T-helper 22 cell (primary cell): ENCODE measurements at places on chromosomes 1 and 21.
A peak's percentile ranks its signal among the peaks of the same experiment; 100 is the strongest.

GRCh38 chr1:212218911-212219310, 66.3 kb upstream of the PPP2R5A start:
- no peak for DNase-seq

DNA sequence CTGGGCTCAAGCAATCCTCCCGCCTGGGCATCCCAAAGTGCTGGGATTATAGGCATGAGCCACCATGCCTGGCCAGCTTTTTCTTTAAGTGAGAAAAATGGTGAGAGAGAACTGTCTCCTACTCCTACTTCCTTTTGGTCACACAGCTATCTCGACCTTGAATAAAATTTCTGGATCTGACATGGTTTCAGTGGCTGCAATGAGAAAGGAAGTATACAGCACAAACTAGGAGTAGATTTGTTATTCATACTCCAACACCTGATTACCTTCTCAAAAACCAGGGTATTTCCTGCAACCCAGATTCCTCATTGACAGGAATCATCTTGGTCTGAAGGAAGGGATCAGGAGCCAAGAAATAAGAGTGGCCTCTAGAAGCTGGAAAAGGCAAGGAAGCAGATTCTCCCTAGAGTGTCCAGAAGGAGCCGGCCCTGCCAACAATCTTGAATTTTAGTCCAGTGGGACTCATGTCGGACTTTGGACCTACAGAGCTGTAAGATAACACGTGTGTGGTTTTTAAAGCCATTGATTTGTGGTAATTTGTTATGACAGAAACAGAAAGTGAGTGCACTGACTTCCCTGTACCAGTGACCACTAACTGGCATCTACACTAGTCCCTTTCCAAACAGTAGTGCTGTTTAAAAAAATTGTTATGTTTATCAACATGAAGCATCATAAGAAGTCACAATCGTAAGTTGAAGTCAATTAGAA, 516.6 kb downstream of the SMYD3 start:
- DNase-seq = no peak

DNA sequence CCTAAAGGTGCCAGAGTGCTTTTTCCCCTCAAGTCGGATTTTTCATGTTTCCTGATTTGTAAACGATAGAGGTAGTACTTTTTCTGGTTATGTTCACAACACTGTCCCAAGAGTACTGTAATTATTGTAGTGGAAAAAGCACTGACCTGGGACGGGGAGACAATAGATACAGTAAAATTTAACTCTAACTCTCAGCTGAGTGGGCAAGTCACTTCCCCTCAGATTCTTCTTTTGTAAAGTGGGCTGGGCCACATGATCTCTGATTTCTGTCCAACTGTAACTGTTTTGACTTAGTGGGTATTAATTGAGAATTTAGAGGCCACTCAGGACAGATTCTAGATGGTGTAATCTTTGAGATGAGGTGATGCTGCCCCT, 19.1 kb downstream of the MARCKSL1 start:
- DNase-seq = no peak

DNA sequence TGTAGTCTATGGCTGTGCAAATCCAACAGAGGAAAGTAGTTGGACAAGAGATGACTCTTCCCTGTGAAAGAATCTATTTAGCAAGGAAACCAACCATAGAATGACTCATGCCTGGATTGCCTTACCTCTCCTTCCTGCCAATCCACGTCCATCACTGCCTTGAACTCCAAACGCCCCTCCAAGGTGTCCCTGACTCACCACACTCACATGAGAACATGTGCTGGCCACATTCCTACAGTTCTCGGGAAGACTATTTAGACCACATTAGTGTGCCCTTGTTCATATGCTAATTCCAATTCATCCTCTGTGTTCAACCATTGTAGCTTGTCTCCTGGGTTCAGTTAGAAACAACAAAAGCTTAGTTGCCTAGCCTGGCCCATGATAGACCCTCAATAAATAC, 157.3 kb downstream of the SLC30A10 start:
- DNase-seq = no peak

GRCh38 chr1:116737020-116737854, 17.0 kb upstream of the CD2 start:
- DNase-seq = peak; percentile 58

GRCh38 chr1:244236101-244236500, 185.0 kb downstream of the ZBTB18 start:
- DNase-seq = no peak

GRCh38 chr21:38243732-38244406, 12.9 kb upstream of the KCNJ15 start:
- no peak for DNase-seq

DNA sequence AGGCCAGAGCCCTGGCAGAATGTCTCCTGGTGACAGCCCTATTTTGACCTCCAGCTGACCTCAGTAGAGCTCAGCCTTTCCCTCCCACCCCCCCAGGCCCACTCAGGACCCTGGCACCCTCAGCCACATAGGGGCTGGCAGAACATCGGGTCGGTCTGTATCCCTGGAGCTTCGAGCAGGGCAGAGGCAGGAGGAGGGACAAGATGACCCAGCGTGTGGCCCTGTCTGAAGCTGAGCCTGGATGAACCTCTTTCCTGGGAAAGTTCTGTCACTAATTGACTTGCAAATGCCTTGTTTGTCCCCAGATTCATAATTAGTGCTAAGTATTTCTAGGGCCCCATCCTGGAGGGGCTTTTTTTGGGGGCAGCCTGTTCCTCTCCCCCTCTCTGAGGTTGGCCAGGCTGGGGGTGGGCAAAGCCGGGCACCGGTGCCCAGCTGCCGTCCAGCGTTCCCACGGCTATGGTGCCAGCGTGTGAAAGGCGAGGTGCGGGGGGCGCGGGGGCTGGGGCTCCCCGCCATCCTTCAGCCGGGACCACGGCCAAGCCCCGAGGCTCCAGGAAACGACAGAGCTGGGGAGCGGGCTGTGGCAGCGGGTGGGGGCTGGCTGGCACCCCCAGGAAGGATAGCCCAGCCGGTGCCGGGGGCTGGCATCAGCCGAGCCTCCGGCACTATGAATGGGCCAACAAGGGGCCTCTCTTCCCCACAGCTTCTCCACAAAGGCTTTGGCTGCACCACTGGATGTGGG, 31.4 kb downstream of the RHBG start:
- no peak for DNase-seq

DNA sequence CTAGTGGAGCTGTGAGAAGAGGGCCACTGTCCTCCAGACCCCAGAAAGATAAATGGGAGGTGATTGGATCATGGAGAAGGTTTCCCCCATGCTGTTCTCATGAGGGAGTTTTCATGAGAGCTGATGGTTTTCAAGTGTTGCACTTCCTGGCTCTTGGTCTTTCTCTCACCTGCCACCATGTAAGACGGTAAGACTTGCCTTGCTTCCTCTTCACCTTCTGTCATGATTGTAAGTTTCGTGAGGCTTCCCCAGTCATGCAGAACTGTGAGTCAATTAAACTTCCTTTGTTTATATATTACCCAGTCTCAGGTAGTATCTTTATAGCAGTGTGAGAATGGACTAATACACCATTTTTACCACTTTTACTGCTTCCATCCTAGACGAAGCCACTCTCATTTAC, 27.6 kb downstream of the GPR88 start:
- DNase-seq = no peak

DNA sequence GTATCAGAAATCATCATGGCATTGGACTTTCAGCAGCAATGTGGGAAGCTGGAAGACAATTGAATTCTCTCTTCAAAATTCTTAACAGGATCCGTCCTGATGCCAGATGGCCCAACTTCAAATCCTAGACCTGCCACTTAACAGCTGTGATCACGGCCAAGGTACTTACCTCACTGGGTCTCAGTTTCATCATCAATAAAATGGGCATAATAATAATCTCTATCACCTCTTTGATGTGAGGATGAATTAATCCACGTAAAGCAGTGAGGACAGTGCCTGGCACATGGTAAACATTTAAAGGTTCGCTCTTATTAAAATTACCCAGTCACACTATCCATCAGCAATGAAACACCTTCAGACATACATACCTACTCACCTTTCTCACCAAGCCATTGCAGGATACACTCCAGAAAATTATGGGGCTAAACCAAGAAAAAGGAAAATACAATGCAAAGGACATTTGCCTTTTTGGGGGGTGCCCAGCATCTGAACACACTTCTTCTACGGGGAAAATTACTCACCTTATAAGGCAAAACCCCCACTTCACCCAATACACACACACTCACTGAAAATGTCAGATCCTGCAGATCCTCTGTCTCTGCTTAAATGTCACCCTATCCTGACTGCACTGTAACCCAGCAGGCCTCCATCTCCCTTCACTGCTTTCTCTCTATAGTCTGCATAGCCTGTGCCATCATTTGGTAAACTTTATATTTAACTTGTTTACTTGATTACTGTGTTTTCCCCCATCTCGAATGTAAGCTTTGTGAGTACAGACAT, 21.7 kb downstream of the GLIS1 start:
- DNase-seq = no peak

DNA sequence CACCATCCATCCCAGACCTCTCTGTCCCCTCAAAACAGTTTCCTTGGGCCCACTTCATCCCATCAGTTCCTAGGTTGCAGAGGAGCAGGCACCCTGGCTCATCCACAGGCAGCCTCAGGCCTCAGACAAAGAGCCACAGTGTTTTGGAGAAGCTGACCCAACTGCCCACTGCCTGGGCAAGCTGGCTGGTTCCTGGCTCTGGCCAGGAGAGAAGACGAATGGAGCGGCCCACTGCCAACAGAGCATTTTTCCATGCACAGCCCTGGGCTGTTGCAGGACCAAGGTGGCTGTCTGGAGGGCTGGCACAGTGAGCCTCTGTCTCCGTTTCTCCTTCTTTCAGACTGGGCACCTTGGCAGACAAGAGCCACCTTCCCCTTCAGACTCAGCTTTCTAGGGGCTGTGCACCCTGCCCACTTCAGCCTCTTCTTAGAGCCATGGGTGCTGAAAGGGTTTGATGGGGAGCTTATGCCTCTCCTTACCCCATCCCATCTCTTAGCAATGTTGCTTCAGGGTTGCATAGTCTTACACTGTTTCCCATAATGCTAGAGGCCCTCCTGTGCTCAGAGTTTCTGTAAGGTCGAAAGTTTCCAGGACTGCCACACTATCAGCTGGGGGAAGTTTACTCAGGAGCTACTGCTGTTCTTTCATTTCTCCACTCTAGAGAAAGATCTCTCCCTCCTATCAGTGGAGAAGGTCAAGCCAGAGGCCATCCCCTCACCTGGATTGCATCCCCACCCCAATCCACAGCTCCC, 973 bp downstream of the FMOD start:
- no peak for DNase-seq
